Cerebellar nuclear complex (tissue), 1 donor: ENCODE measurements at places on chromosomes 4 and X.

- DNase-seq: no peak
Measured at GRCh38 chr4:52106191-52106590, 55.1 kb downstream of the SPATA18 start.

DNA sequence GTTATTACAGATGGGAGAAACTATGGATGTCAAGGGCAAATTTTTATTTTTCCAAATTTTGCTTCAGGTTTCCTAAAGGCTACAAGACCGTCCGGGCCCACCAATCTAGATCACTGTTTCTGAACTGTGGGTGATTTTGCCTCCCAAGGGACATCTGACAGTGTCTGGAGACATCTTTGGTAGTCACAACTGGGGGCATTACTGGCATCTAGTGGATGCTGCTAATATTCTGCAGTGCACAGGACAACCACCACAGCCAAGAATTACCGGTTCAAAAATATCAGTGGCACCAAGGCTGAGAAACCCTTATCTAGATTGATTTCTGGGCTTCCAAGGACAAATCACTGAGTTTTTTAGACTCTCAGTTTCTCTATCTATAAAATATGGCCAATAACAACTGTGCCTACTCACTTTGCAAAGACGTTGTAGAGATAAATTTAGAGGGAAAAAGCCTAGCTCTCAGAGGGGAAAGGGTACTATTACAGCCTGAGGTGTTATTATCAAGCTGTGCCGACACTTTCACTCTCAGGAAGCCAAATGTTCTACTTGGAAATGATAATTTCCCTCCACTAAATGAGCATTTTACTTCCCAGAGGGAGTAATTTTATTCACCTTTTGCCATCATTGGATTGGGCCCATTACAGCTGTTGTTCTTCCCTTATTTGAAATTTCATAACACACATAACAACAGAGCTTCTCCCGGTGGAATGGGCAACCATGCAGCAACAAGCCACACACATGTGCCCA, 442.1 kb downstream of the CENPC start:
- DNase-seq: no peak

DNA sequence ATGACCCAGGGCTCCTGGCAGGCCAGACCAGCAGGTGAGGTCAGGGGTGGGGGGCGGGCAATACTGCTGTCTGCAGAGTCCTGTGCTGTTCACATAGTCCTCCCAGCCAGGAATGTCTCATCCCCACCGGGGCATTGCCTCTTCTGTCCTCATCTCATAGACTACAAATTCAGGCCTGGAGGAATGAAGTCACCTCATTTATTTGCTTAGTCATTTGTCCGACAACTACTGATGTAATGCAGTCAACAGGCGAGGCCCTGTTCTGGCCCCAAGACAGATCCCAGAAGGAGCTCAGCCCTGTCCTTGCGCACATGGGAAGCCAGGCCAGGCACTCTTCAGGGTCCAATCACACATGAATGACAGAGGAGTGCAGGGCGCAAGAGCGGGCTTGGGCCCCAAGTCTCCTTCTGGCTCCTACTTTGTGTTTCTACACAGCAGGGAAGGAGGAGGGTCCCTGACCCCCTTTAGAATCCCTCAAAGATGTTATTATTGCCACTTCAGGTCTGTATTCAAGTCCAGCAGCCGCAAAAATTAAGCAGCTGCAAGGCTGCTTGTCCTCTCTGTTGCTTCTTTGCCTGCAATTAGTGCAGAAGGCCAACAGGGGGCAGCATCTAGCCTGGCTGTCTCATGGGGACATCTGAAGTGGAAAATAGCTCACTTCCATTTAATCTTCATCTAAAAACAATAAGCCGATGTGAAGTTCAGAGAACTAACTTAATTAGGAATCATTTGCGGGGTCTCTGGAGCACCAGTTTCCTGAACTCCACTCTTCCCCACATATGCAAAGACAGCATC, 15.2 kb upstream of the HMX1 start:
- no peak for DNase-seq

DNA sequence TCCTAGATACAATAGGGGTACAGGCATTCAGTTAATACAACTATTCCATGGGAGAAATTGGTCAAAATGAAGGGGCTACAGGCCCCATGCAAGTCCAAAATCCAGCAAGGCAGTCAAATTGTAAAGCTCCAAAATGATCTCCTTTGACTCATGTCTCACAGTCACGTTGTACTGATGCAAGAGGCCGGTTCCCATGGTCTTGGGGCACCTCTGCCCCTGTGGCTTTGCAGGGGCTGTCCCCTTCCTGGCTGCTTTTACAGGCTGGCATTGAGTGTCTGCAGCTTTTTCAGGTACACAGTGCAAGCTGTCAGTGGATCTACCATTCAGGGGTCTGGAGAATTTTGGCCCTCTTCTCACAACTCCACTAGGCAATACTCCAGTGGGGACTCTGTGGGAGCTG, 12.5 kb upstream of the ASIC5 start:
- no peak for DNase-seq

DNA sequence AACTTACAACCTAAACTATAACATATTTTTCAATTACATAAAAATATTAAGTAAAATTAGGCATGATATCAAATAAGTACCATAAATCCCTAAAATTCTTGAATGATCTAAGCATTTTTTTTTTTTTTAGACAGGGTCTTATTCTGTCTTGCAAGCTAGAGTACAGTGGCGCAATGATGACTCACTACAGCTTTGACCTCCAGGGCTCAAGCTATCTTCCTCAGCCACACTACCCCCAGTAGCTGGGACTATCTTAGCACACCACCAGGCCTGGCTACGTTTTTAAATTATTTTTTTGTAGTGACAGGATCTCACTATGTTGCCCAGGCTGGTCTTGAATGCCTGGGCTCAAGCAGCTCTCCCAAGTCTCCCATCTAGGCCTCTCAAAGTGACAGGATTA, 1042.3 kb downstream of the FSTL5 start:
- no peak for DNase-seq

- DNase-seq: no peak
Measured at GRCh38 chrX:20204351-20204750, 62.4 kb downstream of the RPS6KA3 start.

- no peak for DNase-seq
Measured at GRCh38 chr4:100823066-100823992, 305.5 kb upstream of the EMCN start.

GRCh38 chr4:26173619-26174018, 147.2 kb upstream of the RBPJ start:
- DNase-seq: no peak

GRCh38 chrX:10208953-10209352, 52.2 kb downstream of the CLCN4 start:
- DNase-seq: no peak

- DNase-seq: no peak
Measured at GRCh38 chrX:44992775-44993174, 119.8 kb downstream of the KDM6A start.

- no peak for DNase-seq
Measured at GRCh38 chrX:115467961-115468360, 93.0 kb upstream of the PLS3 start.

GRCh38 chrX:122087341-122087740, 1039.9 kb downstream of the GLUD2 start:
- DNase-seq: no peak
